NCI-H1048 (cell line): ENCODE measurements at places on chromosomes 6 and 20.
A peak's percentile ranks its signal among the peaks of the same experiment; 100 is the strongest.

GRCh38 chr6:33123732-33124524 lies 48.1 kb downstream of the HLA-DPB1 start:
- peak; percentile 72 for DNase-seq

DNA sequence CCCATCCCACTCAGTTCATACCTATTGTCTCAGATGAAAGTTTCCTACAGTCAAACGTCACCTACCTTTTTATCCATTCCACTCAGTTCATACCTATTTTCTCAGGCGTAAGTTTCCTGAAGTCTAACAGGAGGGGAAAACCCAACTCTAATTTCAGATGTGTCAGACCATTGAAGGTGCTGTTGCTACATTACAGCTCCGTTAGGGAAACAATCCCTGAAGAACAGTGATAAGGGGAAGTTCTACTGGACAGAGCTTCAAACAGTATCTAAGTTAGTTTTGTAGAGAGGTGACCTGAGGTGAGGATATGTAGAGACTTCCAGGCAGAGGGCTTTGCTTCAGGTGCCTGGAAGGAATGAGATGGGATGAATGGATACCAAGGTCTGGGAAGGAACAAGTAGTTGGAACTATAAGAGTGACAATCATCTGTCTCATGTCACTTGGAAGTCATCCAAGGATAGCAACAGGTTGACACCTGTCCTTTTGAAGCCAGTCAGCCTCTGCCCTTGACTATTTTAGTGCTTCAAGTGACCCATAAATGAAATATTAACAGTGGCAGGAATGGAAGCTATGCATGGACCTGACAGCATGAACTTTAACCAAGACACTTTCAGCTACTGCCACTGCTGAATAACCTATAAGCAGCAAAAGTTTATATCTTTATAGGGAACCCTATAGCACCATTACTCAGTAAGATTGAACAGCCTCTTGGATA lies 191.6 kb upstream of the MOCS1 start:
- no peak for DNase-seq

- DNase-seq: no peak
Measured at GRCh38 chr6:5054245-5054873, 30.8 kb upstream of the PPP1R3G start.

DNA sequence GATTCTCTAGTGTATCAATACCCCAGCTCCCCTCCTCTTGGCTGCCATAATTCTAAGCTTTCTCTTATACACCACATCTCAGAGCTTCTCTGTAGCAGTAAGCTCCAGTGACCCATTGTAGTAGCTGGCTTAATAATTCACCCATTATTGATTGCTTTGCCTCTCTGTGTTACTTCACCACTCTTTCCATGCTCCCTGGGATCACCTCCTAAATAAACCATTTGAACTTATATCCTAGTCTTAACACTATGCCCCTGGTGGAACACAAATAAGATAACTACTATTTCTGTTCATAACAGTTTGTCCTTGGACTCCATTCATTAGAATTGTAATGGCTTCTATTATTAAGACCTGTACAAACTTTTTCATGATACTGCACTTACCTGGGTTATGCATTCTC lies 758.9 kb downstream of the KIF16B start:
- DNase-seq: no peak

- DNase-seq: no peak
Measured at GRCh38 chr6:27599859-27600532, 127.1 kb upstream of the ZNF184 start.
